Uterus (tissue), 4 donors: ENCODE measurements at places on chromosomes 2 and 18.

- DNase-seq, result no peak
Measured at GRCh38 chr2:78992451-78992806, 33.1 kb upstream of the REG3G start.

DNA sequence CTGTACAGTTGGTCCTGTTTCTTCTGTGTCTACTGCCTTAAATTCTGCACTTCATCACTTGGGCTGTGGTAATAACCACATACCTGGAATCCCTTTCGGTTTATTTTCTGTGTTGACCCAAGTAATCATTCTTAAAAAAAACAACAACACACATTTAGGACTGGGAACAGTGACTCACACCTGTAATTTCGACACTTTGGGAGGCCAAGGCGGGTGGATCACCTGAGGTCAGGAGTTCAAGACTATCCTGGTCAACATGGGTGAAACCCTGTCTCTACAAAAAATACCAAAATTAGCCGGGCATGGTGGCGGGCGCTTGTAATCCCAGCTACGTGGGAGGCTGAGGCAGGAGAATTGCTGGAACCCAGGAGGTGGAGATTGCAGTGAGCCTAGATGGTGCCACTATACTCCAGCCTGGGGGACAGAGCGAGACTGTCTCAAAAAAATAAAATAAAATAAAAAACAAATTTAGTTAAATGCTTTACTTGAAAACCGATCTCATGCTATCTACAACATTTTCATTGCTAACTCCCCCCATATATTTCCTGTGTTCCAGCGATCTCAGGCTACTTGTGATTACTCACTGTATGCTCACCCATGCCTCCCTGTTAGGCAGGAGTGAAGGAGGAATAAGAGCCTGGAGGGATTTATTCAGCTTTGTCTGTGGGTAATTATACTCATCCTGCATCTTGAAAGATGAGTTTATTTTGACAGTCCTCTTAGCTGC, 18.2 kb downstream of the ACSL3 start:
- DNase-seq, result no peak

DNA sequence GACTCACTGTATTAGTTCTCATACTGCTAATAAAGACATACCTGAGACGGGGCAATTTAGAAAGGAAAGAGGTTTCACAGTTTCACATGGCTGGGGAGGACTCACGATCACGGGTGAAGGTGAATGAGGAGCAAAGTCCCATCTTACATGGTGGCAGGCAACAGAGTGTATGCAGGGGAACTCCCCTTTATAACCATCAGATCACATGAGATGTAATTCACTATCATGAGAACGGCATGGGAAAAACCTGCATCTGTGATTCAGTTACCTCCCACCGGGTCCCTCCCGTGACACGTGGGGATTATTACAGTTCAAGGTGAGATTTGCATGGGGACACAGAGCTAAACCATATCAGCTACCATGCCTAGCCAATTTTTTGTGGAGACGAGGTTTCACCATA, 168.2 kb downstream of the NEDD4L start:
- DNase-seq, result no peak

- no peak for DNase-seq
Measured at GRCh38 chr2:54983345-54984220, 66.7 kb downstream of the RTN4 start.

- DNase-seq, result no peak
Measured at GRCh38 chr2:189584686-189585085, 4.1 kb upstream of the SLC40A1 start.

- DNase-seq, result no peak
Measured at GRCh38 chr2:160453111-160453820, 40.3 kb downstream of the RBMS1 start.

GRCh38 chr2:42296226-42296625, 64.8 kb downstream of the COX7A2L start:
- DNase-seq, result no peak

DNA sequence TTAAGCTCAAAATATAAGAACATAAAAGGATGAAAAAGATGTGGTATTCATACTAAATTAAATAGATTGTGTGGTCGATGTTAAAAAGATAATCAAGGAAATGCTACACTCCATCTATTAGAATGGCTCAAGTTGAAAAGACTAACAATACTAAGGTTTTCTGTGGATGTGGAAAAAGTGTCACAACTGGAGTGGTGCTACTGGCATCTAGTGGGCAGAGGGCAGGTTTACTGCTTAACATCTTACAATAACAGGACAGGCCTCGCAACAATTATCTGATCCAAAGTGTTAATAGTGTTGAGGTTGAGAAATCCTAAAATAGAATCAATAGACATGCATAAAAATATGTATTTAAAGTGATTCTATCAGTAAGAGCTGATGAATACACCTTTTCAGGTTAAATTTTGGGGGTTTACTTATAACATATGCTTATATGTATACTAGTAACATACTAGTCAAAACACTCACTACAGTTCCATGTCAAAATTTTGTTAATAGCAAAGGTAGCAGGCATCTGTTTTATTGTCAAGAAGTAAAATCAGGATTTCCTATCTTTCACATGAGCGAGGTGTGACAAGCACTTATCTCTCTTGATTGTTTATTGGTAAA, 91.5 kb upstream of the TMEFF2 start:
- DNase-seq, result no peak

DNA sequence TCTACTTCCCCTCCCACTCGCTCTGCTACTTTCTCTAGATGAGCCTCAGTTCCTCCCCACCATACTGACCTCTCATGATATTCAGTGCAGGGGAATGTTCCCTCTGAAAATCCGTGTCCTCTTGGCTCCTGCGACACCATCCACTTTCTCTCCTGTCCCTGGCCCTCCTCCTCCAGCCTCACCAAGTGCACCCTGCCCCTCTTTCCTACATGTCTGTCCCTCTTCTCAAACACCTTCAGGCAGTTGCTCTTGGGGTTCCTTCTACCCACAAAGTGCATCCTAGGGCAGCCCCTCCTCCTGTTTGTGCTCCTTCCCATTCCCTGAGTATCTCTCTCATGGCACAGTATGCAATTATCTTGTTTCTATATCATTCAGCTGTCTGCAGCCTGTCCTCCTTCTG, 246.4 kb upstream of the RAB6C start:
- DNase-seq, result no peak

GRCh38 chr2:98522854-98523253, 78.2 kb downstream of the INPP4A start:
- DNase-seq, result no peak

DNA sequence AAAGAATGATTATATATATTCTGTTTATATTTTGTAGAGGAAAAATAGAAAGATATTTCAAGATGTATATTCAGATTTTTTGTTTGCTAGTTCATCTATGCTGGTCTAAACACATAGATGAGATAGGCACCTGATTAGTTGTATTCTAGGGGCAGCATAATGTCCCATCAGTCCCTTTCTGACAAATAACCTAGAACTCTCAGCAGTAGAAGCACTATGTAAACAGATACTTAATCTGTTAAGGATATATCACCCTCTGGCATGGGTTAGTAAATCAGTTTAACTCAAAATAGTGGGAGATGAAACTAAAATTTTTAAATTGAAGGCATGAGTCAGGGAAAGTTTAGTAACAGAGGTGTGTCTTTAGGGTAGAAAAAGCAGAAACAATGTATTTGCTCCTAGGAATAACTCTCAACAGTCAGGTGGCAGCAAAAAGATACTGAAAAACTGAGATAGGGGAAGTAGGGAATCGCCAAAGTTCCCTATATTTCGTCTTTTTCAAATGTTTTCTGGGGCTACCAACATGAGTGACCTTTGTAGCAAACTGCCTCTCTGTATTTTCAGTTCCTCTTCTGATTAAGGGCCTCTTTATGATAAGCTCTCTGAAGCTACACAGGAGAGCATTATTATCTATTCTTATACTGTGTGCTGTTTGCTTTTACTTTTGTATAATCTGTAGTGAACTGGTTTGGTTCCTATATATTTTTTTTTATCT, 5.7 kb downstream of the PPP1R1C start:
- DNase-seq, result no peak

GRCh38 chr2:191465766-191466420, 212.0 kb upstream of the NABP1 start:
- DNase-seq, result no peak

- no peak for DNase-seq
Measured at GRCh38 chr2:180656455-180656847, 324.0 kb upstream of the UBE2E3 start.

- no peak for DNase-seq
Measured at GRCh38 chr2:239712755-239713154, 311.9 kb upstream of the HDAC4 start.

DNA sequence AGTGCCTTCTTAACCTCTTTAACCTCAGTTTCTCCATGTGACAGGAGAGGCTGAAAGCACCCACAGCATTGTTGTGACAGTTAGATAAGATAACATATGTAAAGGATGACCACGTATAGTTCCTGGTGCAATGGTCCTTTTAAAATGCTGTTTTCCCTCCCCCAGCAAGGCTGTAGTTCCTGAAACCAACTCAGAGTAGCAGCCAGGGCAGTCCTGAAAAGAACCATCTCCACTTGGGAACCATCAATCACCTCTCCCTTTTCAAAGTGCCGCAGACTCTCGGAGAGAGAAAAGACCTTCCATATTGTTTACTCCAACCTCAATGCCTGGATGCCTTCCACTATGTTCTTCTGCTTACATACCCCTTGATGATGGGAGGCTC, 158.8 kb downstream of the DDX1 start:
- no peak for DNase-seq

GRCh38 chr2:73980566-73980965, 4.1 kb upstream of the TET3 start:
- DNase-seq, result no peak

- DNase-seq, result no peak
Measured at GRCh38 chr2:14967729-14968128, 335.2 kb downstream of the LRATD1 start.

GRCh38 chr2:183057333-183057985, 19.2 kb upstream of the NCKAP1 start:
- no peak for DNase-seq

GRCh38 chr18:2168022-2168421, 403.3 kb downstream of the METTL4 start:
- DNase-seq, result no peak
